ENCODE measurements at places on chromosomes 1 and 21. TPM values are rescaled to one million over a fixed set of nuclear protein-coding genes. Genes with fewer than 3 reads are reported as not detected.

DNA sequence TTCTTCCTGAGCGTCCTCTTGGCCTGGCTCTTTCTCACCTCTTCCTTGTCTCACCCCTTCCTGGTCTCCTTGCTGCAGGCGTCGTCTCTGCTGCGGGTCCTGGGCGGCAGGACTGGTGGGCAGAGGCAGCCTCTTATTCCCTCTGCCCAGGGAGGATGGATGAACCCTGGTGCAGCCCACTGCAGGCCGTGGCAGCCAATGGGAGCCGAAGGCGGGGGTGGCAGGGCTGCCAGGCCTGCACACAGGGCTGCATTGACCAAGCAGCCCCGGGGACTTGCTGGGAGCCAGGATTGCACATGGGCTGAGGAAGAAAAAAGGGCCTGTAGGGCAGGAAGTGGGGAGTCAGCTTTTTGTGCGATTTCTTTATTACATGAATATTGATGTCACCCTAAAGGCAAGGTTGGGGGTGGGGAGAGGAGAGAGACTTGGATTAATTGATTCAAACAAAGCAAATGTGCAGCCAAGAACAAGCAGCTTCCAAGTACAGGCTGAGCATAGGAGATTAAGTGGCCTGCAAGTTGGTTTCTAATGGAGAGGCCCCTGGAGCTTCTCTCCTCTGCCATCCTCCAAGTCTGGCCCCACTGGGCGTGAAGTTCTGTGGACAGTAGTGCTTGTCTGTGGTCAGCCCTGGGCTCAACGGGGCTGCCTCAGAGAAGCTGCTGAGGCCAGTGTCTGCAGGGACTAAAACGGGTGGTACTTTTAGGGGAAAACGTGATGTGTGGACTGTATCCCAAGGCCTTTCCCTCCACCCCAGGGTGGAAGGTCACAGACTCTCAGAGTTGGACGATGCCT lies at the start of gene S100B:
Gene S100B, minus strand, starts transcription at position 108 of the 792 bp plus-strand sequence. CDS start 2,667 bp downstream, outside the sequence.
- no peaks in the 10 kb centered on the region for H3K36me3 ChIP-seq
- H3K4me1 ChIP-seq: peaks cover 19% of the 10 kb centered on the region
- peaks cover 1% of the 10 kb centered on the region for H3K27me3 ChIP-seq
- no peak for DNase-seq
- no peak within 1 kb of the TSS for H3K4me3 ChIP-seq

DNA sequence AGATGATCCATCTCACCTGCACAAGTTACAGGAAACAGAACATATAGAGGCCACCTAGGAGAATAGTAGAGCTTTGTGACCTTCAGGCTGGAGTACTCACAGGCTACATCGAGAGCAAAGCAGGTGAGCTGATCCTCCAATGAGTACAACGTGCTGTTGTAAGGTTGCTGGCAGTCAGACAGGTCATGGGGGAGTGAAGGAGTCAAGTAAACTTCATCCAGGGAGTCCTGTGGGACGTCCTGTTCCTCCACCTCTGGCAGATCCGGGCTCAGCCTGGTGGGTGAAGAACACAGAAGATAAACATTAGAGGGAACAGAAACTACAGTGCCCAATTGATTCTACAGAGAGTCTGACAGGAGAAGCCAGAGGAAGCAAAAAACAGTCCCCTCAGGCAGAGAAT lies 62.5 kb downstream of the PRKAB2 start:
- peaks cover 22% of the 10 kb centered on the region for H3K27me3 ChIP-seq
- H3K4me1 ChIP-seq: peaks cover 3% of the 10 kb centered on the region
- no peaks in the 10 kb centered on the region for H3K36me3 ChIP-seq

Gene SELL
- 64.9 TPM for total RNA-seq

- H3K27me3 ChIP-seq: no peaks in the 10 kb centered on the region
- peaks cover 46% of the 10 kb centered on the region for H3K36me3 ChIP-seq
- peaks cover 36% of the 10 kb centered on the region for H3K4me1 ChIP-seq
- peak overlapping the region; percentile 74 for H3K4me3 ChIP-seq
- no peak overlapping the region for H3K27ac ChIP-seq
Observed at GRCh38 chr21:44942566-44942965, 2.7 kb downstream of the SLX9 start.

DNA sequence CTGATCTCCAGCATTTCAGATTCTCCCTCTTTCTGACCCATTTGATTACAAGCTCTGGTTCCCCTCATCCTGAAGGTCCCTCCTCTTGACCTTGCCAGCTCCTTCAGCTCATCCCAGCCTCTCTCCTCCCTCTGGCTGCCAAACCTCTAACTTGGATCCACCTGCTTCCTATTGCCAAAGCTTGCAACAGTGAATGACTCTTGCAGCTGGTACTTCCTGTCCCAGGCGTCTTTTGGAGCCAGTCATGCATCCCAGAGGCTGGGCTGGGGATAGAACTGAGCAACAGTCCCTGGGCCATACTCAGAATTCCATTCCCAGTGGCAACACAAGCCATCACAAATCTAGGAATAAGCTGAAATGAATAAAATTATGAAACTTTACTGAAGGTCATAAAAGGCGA lies 27.7 kb upstream of the SPOCD1 start:
- H3K36me3 ChIP-seq: no peaks in the 10 kb centered on the region
- no peak for DNase-seq
- H3K4me3 ChIP-seq: no peak overlapping the region

DNA sequence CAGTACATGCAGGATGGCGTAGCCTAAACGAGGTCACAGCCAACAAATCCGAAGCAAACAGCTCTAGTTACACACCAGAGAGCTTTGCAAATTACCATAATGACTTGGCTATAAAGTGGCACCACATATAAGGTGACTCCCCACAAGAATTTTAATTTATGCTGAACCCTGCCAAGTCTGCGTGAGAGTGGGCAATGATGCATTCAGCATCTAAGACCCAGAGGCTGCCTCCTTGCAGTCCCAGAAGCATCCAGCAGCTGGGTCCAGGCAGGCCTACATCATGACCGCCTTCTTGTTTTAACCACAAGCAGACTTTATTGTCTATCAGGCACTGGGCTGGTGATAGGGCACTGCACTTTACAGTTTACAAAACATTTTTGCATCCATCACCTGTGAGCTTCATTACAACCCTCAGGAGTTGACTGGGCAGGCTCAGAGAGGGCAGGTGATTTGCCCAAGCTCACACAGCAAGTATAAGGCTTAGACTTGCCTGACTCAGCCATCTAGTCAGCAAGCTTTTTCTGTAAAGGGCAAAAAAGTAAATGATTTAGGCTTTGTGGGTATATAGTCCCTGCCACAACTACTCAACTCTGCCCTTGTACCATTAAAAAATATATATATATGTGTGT lies 134.6 kb downstream of the GLIS1 start:
- H3K4me3 ChIP-seq: no peak overlapping the region
- no peak overlapping the region for H3K27ac ChIP-seq
- H3K36me3 ChIP-seq: no peaks in the 10 kb centered on the region
- DNase-seq: no peak

DNA sequence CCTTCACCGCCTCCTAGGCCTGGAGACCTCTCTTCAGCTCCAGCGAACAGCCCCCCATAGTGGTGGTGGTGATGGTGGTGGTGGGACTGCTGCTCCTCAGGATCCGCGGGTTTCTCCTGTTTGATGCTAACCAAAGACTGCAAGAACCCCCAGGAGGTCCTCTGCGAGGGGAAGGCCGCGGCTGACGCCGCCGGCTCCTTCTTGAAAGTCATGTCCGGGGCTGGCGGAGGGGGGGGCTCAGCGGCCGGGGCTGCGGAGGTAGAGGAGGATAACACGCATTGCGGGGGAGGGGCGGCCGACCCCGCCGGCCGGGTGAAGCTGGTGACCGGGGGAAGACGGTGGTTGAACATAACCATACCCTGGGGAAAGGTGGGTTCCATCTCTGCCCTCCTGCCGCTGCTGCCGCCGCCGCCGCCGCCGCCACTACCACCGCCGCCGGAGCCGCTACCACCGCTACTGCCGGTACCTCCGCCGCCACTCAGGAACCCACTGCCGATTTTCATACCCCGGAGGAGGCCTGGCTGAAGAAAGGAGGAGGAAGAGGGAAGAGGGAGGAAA lies 554 bp downstream of the ZNF281 start:
- H3K4me3 ChIP-seq: peak overlapping the region; percentile 91
- DNase-seq: peak; percentile 13
- peaks cover 51% of the 10 kb centered on the region for H3K36me3 ChIP-seq

DNA sequence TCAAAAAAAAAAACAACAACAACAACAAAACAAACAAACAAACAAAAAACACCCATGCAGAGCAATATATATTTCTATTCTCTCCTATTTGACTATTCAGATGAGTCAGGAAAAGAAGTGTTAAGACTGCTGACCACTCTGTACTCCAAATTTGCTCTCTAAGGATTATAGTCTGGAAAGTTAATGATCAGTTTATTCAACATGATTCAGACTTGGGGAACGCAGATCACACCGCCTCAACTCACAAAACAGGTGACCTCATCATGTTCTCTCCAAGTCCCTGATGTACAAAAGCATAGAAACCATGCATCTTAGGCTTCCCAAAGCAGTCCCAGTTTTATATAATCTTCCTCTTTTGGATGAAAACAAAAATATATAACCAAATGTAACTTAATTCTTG lies 51.9 kb upstream of the PRRC2C start:
- no peak overlapping the region for H3K4me3 ChIP-seq
- H3K4me1 ChIP-seq: peaks cover 7% of the 10 kb centered on the region
- H3K36me3 ChIP-seq: no peaks in the 10 kb centered on the region

DNA sequence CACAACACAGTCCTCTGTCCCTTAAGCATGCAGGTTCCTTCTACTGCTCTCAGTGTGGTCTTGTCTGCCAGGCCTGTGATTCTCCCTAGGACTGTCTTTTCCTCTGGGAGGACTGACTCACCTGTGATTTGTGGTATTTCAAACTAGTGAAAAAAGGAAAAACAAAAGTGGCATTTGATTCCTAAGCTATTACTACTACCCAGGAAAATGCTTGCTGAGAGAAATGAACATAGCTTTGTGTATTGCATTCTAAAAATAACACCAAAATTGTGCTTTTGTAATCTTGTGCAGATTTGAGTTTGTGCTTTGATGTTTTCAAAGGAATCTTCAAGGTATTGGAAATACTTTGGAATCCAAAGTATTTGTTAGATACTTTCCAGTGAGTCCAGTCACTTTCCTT lies 57.0 kb downstream of the GPR161 start:
- H3K27me3 ChIP-seq: no peaks in the 10 kb centered on the region
- no peak overlapping the region for H3K4me3 ChIP-seq
- no peak for DNase-seq
- peaks cover 23% of the 10 kb centered on the region for H3K36me3 ChIP-seq
- no peak overlapping the region for H3K27ac ChIP-seq

DNA sequence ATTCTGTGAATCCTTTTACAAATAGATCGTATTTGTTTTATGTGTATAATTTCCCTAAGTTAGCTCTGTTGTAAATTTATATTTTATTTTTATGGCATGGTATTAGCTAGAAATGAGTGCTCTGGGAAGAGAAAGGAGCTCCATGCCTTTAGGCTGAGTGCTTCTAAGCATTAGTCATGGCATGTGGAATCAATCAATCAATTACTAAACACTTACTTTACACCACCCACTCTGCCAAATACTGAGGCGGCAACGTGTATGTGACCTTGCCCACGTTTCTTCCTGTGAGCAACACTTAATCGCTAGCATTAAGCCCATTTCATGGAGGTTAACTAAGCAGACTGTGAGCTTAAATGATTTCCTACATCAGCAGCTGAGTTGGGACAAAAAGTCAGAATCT lies 7.2 kb upstream of the BECN2 start:
- H3K4me1 ChIP-seq: no peaks in the 10 kb centered on the region
- no peak overlapping the region for H3K4me3 ChIP-seq
- DNase-seq: no peak
- no peaks in the 10 kb centered on the region for H3K36me3 ChIP-seq

DNA sequence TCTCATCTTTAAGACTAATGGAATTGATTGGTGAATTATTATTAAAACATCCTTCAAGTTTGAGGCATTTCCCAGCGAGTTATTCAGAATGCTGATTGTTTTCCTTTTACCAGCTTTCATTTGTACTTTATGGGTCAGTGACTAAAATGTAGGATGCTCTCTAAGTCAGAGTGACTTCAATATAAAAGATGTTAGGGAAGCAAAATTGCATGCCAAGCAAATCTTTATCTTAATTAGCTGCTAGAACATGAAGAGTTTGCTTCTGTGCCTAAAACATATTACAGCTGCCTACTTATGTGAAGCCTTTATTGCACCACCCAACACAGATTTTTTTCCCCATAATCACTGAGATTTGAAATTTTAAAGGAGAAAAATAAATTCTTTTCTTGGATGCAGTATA lies 79.8 kb upstream of the CYYR1 start:
- no peak for DNase-seq
- no peak overlapping the region for H3K4me3 ChIP-seq
- no peaks in the 10 kb centered on the region for H3K27me3 ChIP-seq
- no peaks in the 10 kb centered on the region for H3K4me1 ChIP-seq

- no peak for DNase-seq
- no peaks in the 10 kb centered on the region for H3K36me3 ChIP-seq
- H3K4me3 ChIP-seq: no peak overlapping the region
- no peaks in the 10 kb centered on the region for H3K4me1 ChIP-seq
- H3K27me3 ChIP-seq: peaks cover 5% of the 10 kb centered on the region
Observed at GRCh38 chr1:95263450-95263849, 29.4 kb downstream of the RWDD3 start.

Gene CDC7
- 27.4 TPM for total RNA-seq

Gene AGT
- total RNA-seq: not detected

DNA sequence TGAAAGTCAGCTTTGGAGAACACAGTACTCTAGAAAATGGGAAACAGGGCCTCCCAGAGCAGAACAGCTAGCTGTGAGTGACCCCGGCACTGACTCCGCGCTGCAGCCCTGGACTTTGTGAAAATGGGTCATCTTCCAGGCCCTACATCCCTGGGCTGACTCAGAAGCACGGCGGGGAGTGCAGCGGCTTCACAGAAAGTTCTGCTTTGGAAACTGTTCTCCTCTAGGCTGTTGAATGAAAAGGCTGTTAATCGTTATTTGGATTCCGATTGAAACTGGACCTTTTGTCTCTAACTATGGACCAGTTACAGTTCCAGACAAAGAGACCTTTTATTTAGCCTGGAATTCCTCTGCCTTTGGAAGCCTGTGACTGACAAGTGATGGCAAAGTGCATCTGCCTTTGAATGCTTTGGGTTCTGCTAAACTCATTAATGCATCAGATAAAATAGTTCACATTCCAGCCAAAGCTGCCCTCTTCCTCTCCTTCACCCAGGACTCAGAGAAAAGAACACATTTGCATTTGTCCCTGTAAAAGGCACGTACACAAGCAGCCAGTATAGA lies 144.9 kb upstream of the HOOK1 start:
- H3K36me3 ChIP-seq: no peaks in the 10 kb centered on the region
- H3K27me3 ChIP-seq: no peaks in the 10 kb centered on the region
- DNase-seq: no peak
- H3K27ac ChIP-seq: no peak overlapping the region

GRCh38 chr21:44828362-44829056 lies 10.6 kb upstream of the SUMO3 start:
- no peak overlapping the region for H3K27ac ChIP-seq
- DNase-seq: no peak
- H3K4me3 ChIP-seq: no peak overlapping the region
- H3K27me3 ChIP-seq: peaks cover 10% of the 10 kb centered on the region
- H3K36me3 ChIP-seq: peaks cover 12% of the 10 kb centered on the region

GRCh38 chr1:9473032-9473807 lies 66.0 kb upstream of the SLC25A33 start:
- H3K4me3 ChIP-seq: no peak overlapping the region
- DNase-seq: no peak
- no peaks in the 10 kb centered on the region for H3K36me3 ChIP-seq
- no peaks in the 10 kb centered on the region for H3K4me1 ChIP-seq

- DNase-seq: no peak
- peaks cover 37% of the 10 kb centered on the region for H3K27me3 ChIP-seq
- peaks cover 10% of the 10 kb centered on the region for H3K4me1 ChIP-seq
- no peaks in the 10 kb centered on the region for H3K36me3 ChIP-seq
Observed at GRCh38 chr1:33393524-33393923, 37.4 kb downstream of the PHC2 start.

Gene IL12RB2
- 108 TPM for total RNA-seq

- H3K27me3 ChIP-seq: no peaks in the 10 kb centered on the region
- no peaks in the 10 kb centered on the region for H3K4me1 ChIP-seq
- no peak overlapping the region for H3K27ac ChIP-seq
- no peak for DNase-seq
- H3K4me3 ChIP-seq: no peak overlapping the region
Observed at GRCh38 chr1:20708057-20708456, 9.8 kb downstream of the KIF17 start.

Measured in activated T-helper 2 cell treated with anti-CD3 and anti-CD28 coated beads, Interferon-gamma antibody, Interleukin-2, Interleukin-4, amounts not matched to agents 10 μg/mL and 5 μg/mL and 100 μg/mL, durations not matched to agents 14 hours and 24 hours and 36 hours (primary cell).